Gastrocnemius medialis (tissue), 4 donors: ENCODE measurements at places on chromosomes 5 and 9.

- no peak for DNase-seq
These were observed 92.7 kb upstream of the SAP30L start for GRCh38 chr5:154352960-154353548.

DNA sequence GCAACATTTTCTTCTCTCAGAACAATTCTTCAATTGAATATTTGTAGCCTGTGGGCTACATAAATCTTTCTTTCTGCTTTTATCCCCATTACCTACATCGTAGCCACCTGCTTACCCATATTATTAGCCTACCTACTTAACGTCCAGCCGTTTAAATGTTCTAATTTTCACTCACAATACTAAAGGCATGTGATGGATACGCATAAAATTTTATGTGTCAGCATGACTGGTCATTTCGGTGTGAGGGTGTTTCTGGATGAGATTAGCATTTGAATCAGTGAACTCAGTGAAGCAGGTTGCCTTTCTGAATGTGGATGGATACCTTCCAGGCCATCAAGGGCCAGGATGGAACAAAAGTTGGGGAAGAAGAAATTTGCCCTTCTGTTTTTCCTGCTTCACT, 1722.5 kb upstream of the ACO1 start:
- no peak for DNase-seq

- DNase-seq, result no peak
These were observed 73.0 kb downstream of the KCNIP1 start for GRCh38 chr5:170576602-170577535.

DNA sequence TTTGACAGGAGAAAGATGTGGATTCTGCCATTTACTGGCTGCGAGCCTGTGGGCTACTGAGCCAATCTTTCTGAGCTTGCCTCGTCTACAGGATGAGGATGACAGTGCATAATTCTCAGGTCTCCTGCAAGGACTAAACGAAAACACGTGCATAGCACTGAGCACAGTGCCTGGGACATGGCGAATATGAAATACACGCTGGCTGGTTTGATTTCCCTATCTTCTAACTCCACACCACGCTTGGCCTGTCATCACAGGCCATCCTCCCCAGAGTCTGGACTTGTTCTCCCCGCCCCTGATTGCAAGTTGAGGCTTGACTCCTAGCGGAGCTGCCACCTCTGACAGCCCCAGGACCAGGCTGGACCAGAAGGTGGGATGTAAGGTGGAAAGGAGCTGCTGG, 37.9 kb downstream of the ARPC5L start:
- no peak for DNase-seq

DNA sequence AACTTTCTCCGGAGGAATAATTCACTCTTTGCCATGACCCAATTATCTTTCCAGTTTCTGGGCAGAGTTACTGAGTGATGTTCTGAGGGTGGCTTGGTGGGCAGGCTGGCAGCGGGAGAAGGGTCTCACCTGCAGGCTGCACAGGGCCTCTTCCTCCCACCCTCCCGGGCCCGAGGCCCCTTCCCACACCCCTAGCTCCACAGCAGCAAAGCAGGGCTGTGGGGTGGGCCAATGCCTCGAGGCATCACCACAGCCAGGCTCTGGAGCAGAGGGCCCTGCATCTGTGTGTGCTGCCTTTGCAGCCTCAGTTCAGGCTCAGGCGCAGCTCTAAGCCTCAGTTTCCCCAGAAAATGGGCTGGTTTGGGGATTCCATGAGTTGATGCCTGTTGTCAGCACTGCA, 120.2 kb upstream of the FOXD4L5 start:
- DNase-seq, result no peak

GRCh38 chr9:34546834-34547827, 24.3 kb upstream of the ENHO start:
- DNase-seq, result no peak
